GM06990 (cell line): ENCODE measurements at places on chromosomes 13 and 19.
A peak's percentile ranks its signal among the peaks of the same experiment; 100 is the strongest.

DNA sequence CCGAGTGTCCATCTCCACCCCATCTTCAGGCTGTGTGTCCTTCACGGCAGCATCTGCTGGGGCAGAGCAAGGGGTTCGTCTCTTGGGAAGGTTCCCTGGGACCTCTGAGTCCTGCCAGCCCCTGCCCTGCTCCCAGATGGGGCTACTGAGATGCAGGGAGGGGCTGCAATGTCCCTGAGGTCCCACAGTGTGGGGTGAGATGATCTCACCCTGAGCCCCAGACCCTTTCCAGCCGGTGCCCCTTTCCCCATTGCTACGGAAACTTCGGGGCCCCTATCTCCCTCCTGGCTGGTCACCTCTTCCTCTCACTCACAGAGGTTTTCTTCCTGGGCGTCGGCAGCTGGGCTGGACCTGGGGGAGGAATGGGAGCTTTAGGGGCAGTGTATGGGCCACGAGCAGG is 5.0 kb downstream of the LILRB2 start:
- no peak for DNase-seq

GRCh38 chr13:83220241-83220640 is 662.0 kb downstream of the SLITRK1 start:
- no peak for DNase-seq

- peak; percentile 15 for DNase-seq
These were observed 16.1 kb upstream of the TPP2 start for GRCh38 chr13:102580552-102581169.

GRCh38 chr13:80274643-80275042 is 66.3 kb downstream of the SPRY2 start:
- DNase-seq, result no peak

- no peak for DNase-seq
These were observed 19.7 kb upstream of the ZBTB7A start for GRCh38 chr19:4086411-4086867.

DNA sequence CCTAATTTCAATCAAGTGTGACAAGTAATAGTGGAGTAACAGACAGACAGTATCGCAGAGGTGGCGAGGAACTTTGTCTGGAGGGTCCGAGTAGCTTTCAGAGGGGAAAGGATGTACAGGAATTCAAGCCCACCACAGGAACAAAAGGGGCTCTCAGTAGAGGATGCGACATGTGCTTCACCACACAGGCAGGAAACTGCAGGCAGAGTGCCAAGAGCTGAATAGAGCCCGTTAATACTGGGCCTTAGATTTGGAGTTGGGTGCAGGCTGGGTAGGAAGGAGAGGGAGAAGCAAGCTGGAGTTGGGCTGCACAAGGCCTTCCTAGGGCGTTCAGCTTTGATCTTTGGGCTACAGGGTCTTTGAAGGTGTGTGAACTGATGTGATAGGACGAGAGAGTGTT is 1.2 kb downstream of the CCDC70 start:
- no peak for DNase-seq

GRCh38 chr19:45347570-45348366 is 7.2 kb downstream of the KLC3 start:
- DNase-seq, result no peak

DNA sequence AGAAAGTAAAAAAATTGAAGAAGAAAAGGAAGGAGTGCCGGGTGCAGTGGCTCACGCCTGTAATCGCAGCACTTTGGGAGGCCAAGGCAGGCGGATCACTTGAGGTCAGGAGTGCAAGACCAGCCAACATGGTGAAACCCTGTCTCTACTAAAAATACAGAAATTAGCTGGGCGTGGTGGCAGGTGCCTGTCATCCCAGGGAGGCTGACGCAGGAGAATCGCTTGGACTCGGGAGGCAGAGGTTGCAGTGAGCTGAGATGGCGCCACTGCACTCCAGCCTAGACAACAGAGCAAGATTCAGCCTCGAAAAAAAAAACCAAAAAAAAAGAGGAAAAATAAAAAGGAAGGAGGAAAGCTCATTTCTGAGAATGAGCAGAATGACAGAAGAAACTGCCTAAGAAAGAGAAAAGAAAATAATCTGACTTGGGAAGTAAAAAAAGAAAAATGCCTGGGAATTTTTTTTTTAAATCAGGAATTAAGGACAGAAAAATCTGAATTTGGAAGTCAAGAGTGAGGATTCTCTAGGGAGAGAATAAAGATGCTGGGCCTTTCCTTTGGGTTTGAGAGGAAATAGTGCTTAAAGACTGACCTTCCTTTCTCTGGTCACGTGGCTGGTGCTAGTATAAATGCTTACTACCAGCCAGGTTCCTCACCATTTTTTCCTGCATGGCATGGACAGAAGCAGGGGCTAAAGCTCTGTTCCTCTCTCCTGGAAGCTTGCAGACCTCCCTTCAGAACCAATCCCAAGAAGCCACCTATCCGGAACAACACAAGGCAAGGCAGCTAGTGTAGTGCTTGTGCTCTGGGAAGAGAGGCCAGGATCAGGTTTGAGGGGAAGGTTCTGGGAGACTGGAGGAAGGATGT is at the start of gene FFAR2:
TSS of gene FFAR2 (plus strand) at position 652 of the 864 bp plus-strand sequence. CDS start 1,458 bp downstream, outside the sequence.
- DNase-seq, result no peak

DNA sequence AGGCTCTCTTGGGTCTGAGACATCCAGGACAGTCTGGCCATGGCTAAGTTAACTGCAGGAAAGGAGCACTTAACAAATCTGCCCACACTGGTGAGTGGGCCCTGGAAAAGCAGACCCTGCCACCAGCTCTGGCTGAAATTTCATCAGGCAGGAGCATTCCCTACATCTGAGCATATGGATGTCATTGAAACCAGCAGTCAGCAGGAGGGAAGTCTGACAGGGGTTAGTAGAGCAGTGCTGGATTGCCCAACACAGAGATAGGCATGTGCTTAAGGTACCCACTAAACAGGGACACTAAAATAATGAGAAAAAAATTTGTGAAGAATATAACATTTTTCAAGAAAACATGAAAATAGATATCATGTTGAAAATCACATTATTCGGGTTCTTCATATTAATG is 13.6 kb upstream of the ACOD1 start:
- DNase-seq, result no peak

DNA sequence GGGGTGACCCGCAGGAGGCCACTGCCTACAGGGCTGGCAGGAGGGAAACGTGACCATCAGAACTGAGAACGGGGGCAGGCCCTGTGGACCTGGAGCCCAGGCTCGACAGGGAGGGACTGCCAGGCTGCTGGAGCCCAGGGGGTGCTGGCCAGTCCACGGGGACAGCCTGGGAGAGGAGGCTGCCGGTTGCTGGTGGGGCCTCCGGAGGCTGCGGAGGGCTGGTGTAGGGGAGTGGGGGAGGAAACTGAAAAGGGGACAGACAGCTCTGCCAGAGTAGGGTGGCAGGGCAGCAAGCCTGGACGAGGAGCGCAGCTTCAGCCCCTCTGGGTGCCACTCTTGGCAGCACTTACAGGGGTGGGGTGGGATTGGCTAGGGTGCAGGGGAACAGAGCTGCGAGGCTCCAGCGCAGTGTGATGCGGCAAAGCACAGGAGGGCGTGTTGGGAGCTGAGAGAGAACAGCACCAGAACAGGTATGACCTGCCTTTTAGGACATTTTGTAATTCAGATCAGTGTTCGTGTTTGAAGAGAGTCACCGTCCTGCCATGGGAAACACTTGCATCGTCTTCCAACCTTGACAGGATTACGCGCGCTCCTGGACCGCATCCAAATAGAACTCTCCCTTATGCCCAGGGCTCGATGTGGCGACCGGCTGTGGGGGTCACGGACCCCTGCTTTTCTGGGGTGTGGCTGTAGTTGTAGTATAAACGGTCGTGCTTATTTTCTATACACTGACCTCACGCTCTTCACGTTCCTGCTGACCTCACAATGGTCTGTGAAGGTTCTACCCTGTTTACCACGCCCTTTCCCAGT is 19.9 kb upstream of the ARHGEF7 start:
- no peak for DNase-seq

- DNase-seq, result no peak
These were observed 5.6 kb upstream of the ATP11A start for GRCh38 chr13:112684071-112684845.

GRCh38 chr19:38263689-38264485 is 486 bp upstream of the SPINT2 start:
- no peak for DNase-seq

- DNase-seq, result no peak
These were observed 15.6 kb downstream of the CILP2 start for GRCh38 chr19:19553670-19554069.

GRCh38 chr13:103835052-103835451 is 768.8 kb upstream of the SLC10A2 start:
- no peak for DNase-seq

GRCh38 chr19:18089726-18090125 is 3.0 kb upstream of the IL12RB1 start:
- DNase-seq, result peak; percentile 31

GRCh38 chr13:107881362-107881761 is 334.0 kb downstream of the LIG4 start:
- no peak for DNase-seq

DNA sequence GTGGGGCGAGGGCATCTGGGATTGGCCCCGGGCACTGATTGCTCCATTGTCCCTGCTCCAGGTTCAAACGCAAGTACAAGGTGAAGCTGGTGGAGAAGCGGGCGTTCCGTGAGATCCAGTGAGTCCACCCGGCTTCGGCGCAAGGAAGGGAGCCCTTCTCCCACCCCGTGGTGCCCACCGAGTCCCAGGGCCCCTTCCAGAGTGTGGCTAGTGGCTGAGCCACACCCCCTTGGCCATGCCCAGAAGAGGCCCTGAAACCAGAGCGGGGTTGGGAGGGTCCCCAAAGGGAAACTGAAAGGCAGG is 11.2 kb downstream of the NOP53 start:
- DNase-seq, result no peak

GRCh38 chr13:28058866-28059613 is 41.3 kb downstream of the FLT3 start:
- DNase-seq, result no peak

- DNase-seq, result no peak
These were observed 22.7 kb upstream of the CPB2 start for GRCh38 chr13:46127358-46128023.
